Smooth muscle cell of trachea (primary cell): ENCODE measurements at places on chromosomes 5 and 9. TPM values are rescaled to one million over a fixed set of nuclear protein-coding genes. Genes with fewer than 3 reads are reported as not detected.

DMRT3 gene
- not detected in 2 replicates for total RNA-seq

BTNL8 gene
- total RNA-seq, result not detected in 2 replicates

TMEM174 gene
- not detected in 2 replicates for total RNA-seq

PCDHGB4 gene
- 21.5 and 38.4 TPM in 2 replicates for total RNA-seq

ST6GALNAC6 gene
- 47.7 and 90.0 TPM in 2 replicates for total RNA-seq

ABO gene
- total RNA-seq, result not detected in 2 replicates

CXCL14 gene
- 0.33 TPM in 1 of 2 replicates, not detected in the other for total RNA-seq

IFNA21 gene
- not detected in 2 replicates for total RNA-seq

TSLP gene
- total RNA-seq, result 5.7 and 6.5 TPM in 2 replicates

FAM169A gene
- 0.17 and 0.29 TPM in 2 replicates for total RNA-seq

CDH9 gene
- total RNA-seq, result not detected in 2 replicates

DROSHA gene
- 43.5 and 57.5 TPM in 2 replicates for total RNA-seq

MAMDC4 gene
- 1.3 and 5.5 TPM in 2 replicates for total RNA-seq

SPEF2 gene
- total RNA-seq, result 4.1 and 5.2 TPM in 2 replicates

CCNI2 gene
- not detected in 2 replicates for total RNA-seq

PCDHA8 gene
- total RNA-seq, result under 0.01 and 0.15 TPM in 2 replicates

SAXO1 gene
- total RNA-seq, result under 0.01 and 0.17 TPM in 2 replicates

PCDHB7 gene
- under 0.01 and 0.66 TPM in 2 replicates for total RNA-seq

LMAN2 gene
- total RNA-seq, result 418 and 537 TPM in 2 replicates

RGS14 gene
- total RNA-seq, result 5.6 and 8.3 TPM in 2 replicates

SLC1A1 gene
- total RNA-seq, result 7.7 and 12.9 TPM in 2 replicates

IL7R gene
- total RNA-seq, result 1.3 and 2.2 TPM in 2 replicates

PFN3 gene
- total RNA-seq, result not detected in 2 replicates

CD14 gene
- total RNA-seq, result 0.44 and 0.50 TPM in 2 replicates

MZB1 gene
- total RNA-seq, result not detected in 2 replicates

LCNL1 gene
- 0.58 and 3.1 TPM in 2 replicates for total RNA-seq

TRIP13 gene
- 5.6 and 32.1 TPM in 2 replicates for total RNA-seq

DEPDC1B gene
- 1.7 and 7.4 TPM in 2 replicates for total RNA-seq

GALNT10 gene
- total RNA-seq, result 35.3 and 45.0 TPM in 2 replicates

SPATA31A5 gene
- not detected in 2 replicates for total RNA-seq

LHX2 gene
- not detected in 2 replicates for total RNA-seq

CARTPT gene
- not detected in 2 replicates for total RNA-seq

LHX3 gene
- under 0.01 TPM in 1 of 2 replicates, not detected in the other for total RNA-seq

HACD4 gene
- total RNA-seq, result 13.4 and 16.3 TPM in 2 replicates

IL9 gene
- not detected in 2 replicates for total RNA-seq

SH3GL2 gene
- total RNA-seq, result 0.15 TPM in 1 of 2 replicates, not detected in the other

FBP1 gene
- total RNA-seq, result not detected in 2 replicates

UGT3A1 gene
- not detected in 2 replicates for total RNA-seq

DMGDH gene
- 2.5 and 5.1 TPM in 2 replicates for total RNA-seq

CDH12 gene
- not detected in 2 replicates for total RNA-seq

FOXD4L6 gene
- total RNA-seq, result not detected in 2 replicates

EDIL3 gene
- 23.9 and 40.4 TPM in 2 replicates for total RNA-seq

NUTM2G gene
- not detected in 2 replicates for total RNA-seq

TRAF1 gene
- total RNA-seq, result 1.3 and 3.8 TPM in 2 replicates

LTC4S gene
- 1.3 TPM in 1 of 2 replicates, not detected in the other for total RNA-seq

SLC34A3 gene
- total RNA-seq, result under 0.01 TPM in 1 of 2 replicates, not detected in the other

SPINK14 gene
- not detected in 2 replicates for total RNA-seq

MYO10 gene
- total RNA-seq, result 46.7 and 81.5 TPM in 2 replicates

SKP2 gene
- total RNA-seq, result 28.6 and 34.0 TPM in 2 replicates
